NCI-H2029 treated with DMSO at 0.1 percent for 48 hours (cell line): ENCODE measurements at places on chromosomes 6 and 20.

GRCh38 chr20:19138758-19139157 is 73.7 kb upstream of the SLC24A3 start:
- no peak for DNase-seq

DNA sequence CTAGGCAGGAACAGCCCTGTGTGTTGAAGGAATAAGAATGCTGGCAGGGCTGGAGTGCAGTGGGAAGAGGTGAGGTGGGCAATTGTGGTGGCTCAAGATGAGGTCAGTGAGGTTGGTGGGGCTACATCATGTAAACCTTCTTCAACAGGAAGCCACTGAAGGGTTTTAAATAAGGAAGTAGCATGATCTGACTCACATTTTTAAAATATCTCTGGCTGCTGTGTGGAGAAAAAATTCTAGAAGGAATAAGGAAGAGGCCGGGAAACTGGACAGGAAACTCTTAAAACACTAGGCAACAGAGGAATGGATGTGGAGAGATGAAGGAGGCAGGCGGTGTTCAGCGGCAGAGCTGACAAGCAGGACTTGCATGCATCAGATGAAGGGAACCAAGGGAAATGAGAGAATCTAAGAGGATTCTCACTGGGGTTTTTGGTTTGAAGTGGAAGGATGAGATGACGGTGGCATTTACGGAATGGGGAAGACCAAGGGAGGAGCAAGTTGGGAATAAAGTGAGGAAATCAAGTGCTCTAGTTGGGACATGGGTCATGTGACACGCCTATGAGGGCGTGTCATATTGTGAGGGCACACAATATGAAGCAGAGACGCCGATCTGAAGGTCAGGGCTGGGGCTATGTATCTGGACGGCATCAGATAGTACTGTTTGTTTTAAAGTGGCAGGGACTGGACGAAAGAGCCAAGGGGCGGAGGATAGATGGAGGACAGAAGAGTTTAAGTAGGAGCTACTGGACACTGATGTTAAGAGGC is 18.2 kb downstream of the TMEM242 start:
- no peak for DNase-seq

GRCh38 chr6:112139052-112139451 is 51.7 kb downstream of the FAM229B start:
- no peak for DNase-seq

- DNase-seq = no peak
These were observed 87.1 kb upstream of the SYNDIG1 start for GRCh38 chr20:24382331-24382730.

DNA sequence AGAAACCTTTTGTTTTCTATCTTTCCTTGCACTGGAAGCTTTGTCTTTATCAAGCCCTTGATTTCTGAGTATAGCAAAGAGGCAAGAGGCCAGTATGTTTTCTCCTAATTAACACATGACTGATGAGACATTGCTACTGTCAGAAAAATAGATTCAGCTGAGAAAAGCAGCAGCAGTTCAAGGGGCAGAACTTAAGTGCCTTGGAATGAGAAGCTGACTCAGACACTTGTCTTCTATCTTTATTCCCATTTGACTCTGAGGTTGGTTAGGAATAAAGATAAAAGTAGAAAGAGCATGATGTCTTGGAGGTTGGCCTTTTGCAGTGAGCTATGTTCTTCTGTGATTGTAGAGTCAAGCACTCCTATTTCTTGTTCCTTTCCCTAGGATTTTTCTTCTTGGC is 79.1 kb upstream of the MAN1A1 start:
- DNase-seq = no peak

DNA sequence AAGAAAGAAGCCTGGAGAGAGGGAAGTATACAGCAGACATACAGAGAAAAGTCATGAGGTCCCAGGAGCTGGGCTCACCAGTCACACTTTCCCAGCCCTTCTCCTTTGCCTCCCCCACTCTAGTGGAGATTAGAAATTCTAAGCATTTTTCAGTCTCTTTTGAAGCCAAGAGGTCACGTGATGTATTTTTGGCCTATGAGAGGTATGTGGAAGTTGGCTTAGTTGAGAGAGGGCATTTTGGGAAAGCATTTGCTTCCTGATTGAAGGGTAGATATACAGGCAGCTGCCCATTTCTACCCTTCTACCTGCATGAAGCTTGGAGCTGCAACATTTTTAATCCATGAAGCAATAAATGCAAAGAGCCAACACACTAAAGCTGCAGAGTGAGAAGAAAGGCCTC is 106.0 kb upstream of the TNFAIP3 start:
- no peak for DNase-seq

- DNase-seq = no peak
These were observed 59.5 kb downstream of the UTRN start for GRCh38 chr6:144344646-144345045.

- no peak for DNase-seq
These were observed 1.6 kb upstream of the TGIF2 start for GRCh38 chr20:36571564-36572504.

- no peak for DNase-seq
These were observed 6.0 kb downstream of the RAB5IF start for GRCh38 chr20:36611625-36612024.

- DNase-seq = no peak
These were observed 179.3 kb downstream of the CARMIL1 start for GRCh38 chr6:25458485-25458884.

GRCh38 chr20:6704132-6704861 is 63.2 kb upstream of the BMP2 start:
- no peak for DNase-seq

- no peak for DNase-seq
These were observed 465.1 kb upstream of the CHD6 start for GRCh38 chr20:42083280-42083679.

DNA sequence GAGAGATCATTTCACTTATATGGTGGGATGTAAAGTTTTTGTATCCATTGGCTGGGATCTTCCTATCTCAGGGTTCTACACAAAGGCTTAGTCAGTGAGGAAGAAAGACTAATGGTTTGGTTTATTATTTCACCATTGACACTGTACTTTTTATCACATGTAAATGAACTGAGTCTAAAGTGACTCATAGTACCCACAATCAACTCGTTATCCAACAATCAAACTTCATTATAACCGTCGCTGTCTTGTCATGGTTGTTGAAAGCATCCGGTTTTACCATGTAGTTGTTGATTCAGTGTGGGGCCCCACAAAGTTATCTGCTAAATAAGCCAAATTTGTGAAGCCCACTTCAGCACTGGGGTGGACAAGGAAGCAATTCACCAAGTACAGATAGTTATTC is 55.8 kb upstream of the MTRF1L start:
- DNase-seq = no peak

- DNase-seq = no peak
These were observed 10.3 kb upstream of the CTAGE9 start for GRCh38 chr6:131721161-131721560.

- no peak for DNase-seq
These were observed 9.2 kb downstream of the POU3F2 start for GRCh38 chr6:98843271-98844243.

GRCh38 chr6:127305741-127306140 is 37.7 kb downstream of the ECHDC1 start:
- no peak for DNase-seq
